Fibroblast of mammary gland (primary cell): ENCODE measurements at places on chromosomes 7 and 10.

DNA sequence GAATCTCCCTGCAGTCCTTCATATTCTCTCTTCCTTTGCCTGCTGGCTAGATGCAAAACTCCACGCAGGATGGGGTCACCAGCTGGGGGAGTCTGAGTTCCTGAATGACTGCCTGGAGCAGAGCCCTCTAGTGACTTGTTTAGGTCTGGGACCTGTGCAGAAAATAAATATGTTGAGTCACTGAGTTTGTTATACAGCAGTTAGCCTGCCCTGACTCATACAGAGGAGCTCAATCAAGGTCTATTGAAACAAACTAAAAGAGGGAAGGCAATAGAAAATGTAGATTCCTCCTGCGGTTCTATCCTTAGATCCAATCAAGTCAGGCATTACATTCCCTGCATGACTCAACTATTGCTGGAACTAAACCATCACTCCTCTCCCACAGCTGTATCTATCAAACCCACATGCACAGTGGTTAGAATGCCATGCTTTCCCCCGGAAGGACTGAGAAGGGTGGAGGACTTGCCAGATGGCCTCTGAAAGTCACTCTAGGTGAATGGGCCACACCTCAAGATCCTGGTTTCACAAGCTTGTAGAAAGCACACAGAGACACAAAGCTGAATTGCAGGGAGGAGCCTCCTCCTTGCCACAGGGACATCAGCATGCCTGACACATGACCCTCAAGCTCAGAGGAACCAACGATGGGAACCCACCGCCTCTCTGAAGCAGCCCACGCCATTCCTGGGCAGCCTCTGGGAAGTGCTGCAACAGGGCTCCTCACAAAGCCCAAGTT, 73.9 kb downstream of the SH3PXD2A start:
- DNase-seq = peak; percentile 99

DNA sequence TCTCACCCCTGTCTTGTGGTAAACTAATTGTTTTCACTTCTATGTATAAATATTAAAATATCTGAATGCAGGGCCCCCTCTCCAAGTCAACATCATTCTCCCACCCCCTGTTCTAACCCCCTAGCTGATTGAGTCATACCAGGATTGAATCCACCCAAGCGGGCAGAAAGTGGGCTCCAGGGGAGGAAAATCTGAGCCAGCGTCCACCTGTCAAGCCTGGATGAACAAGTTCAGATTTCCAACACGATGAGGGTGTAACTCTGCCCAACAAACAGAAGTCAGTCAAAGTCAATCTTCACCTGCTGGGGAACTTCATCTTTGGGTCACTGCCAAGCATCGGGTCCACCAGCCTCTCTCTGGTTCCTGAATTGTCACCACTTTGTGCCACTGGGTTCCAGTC, 162.9 kb upstream of the CELF2 start:
- no peak for DNase-seq

DNA sequence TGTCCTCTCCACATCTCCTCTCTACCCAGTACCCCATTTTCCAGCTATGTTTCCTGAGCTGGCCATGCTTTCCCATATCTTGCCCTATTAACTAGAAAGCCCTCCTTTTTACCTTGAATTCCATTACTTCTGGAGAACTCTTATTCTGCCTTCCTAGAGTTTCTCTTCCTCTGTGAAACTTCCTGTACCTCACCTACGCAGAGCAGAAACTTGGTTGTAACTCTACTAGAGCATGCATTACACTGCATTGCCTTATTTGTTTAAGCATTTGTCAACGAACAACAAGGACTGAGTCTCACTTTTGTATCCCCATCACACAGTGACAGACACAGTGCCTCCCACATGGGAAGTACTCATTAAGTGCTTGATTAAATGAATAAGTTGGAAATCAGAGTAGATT, 36.4 kb downstream of the VCL start:
- DNase-seq = no peak

GRCh38 chr7:55107946-55108345, 89.1 kb downstream of the EGFR start:
- DNase-seq = peak; percentile 55

DNA sequence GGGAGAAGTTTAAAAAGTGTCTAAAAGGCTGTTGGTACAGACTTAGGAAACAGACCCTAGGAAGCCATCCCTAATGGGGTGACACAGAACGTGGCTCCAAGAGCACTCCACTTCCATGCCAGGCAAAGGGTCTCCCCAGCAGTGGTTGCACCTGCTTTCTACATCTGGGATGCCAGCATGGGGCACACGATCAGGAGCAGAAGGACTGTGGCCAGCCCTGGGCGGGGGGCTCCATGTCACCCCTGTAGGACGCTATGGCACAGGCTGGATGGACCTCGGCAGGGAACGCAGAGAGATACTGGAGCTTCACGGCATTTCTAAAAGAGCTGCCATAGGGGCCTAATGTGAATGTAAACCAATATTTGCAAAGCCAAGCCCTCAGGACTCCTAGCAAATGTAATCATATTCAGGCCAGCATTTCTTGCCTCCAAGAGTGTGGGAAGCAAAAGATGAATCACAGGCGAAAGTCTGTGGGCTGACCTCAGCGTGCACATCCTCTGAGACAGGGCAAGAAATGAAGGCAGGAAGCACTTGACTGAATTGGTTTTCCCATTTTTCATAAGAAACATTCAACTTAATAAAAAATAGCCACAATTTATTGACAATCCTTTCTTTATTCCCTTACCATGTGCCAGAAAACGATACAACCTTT, 93.9 kb downstream of the ATXN7L1 start:
- peak; percentile 89 for DNase-seq

DNA sequence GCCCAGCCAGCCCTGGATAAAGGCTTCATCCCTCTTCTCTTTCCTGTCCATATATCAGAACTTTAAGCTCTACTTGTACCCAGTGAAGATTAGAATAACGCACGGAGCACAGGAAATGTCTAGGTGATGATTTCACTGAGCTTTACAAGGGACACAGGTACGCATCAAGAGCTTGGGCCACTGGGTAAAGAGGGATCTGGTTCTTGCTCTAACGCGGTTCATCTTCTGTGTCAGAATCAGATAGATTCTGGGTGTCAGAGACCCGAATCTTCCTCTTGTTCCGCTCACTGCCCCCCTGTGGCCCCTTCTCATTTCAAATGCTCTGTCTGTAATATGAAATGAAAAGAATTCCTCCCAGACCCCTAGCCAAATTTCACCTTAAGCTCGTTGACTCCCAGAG, 24.7 kb downstream of the IL2RA start:
- DNase-seq = no peak

- peak; percentile 95 for DNase-seq
Measured at GRCh38 chr10:89516149-89516832, 19.1 kb downstream of the SLC16A12 start.

DNA sequence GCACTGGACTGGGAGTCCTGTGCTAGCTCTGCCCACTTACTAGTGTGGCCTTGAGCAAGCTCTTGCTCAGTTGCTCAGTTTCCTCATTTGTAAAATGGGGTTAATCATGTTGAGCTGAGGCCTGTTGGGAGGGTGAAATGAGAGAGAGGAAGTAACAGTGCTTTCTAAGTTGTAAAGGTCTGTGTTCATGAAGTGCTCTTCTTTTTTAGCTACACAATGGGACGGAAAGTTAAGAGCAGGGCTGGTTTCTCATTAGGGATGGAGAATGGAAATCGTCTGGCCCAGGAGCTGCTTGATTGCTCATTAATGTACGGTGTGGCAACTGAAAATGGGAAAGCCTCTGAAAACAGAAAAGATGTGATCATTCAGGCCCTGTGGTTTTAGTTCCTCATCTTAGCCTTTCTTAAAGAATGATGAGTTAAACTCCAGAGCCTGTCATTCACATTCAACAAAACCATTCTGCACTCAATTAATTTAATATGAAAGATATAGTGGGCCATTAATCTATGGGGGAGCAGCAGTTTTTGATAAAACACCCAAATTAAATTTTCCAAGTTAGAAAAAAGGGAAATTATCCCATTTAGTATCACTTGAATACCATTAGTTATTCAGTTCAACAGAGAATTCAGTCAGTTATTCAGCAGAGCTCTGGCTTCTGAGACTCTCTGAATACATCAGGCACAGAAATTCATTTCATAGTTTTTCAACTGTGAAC, 60.5 kb downstream of the SH2D4B start:
- no peak for DNase-seq

DNA sequence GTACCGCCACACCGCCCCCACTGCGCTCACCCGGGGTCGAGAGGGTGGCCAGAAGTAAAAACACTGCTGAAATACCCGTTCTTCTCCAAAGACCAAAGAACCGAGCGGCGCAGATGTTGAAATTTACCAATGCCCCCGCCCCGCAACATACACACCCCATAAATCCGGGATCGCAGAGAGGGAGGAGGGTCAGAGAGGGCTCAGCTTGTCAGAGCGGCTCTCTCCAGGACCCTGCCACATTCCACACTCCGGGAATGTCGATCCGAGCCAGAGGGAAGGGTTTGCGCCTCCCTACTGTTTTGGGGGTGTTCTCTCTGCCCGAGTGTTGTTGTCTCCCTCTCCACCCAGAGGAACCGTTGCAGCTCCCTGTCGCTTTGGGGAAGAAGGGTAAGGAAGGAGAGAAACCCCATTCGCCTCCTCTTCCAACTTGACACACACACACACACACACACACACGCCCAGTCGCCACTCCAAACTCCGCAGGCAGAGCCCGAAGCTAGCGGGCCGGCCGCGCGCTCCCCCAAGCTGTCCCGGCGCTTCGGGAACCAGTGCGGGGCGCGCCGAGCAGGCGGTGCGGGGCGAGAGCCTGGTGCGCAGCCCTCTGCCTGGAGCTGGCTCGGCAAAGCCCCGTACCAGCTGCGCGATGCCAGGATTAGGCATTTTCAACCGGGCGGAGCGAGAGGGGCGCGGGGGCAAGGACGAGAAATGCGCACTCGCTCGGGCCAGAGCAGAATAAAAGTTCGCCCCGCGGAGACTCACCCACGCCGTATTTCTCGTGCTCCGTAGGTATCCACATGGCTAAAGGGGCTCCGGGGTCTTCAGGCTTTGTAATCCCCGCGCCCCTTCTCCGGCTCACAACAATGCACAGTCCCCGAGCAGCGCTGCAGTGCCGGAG, 609 bp downstream of the DOCK4 start:
- peak; percentile 67 for DNase-seq

DNA sequence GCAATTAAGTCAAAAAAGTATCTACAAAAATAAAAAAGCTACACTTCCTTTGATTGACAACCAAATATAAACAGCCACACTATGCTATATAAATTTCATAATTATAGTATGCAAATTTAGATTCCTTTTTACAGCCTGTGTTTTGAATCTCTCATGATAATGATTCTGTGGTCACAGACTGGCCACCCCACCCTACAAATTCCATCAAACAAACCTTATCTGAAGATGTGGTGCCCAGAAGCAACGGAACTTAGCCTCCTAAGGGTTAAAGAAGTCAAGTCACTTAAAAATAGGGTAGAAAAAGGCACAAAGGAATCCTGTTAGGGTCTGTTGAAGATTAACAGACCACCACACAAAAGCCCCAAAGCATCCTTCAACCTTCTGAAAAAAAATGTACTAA, 351.8 kb downstream of the INHBA start:
- no peak for DNase-seq

- no peak for DNase-seq
Measured at GRCh38 chr7:37366445-37366844, 82.2 kb downstream of the ELMO1 start.

DNA sequence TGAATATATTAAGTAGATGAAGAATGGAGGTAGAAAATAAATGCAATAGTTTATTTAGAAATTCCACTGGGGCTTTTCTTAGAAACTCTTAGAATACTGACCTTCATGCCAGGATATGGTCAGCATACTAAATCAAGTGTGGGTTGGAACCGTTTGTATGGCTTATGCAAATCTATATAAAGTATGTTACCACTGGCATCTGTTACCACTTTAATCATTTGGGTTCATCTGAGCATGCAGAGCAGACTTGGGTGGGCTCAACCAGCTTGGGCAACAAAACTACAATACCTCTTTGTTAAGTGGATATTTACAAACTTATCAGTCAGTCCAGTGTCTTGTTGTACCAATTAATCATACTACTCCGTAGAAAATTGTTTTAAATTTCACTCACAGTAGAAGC, 125.8 kb downstream of the CRPPA start:
- DNase-seq = peak; percentile 1

- no peak for DNase-seq
Measured at GRCh38 chr7:139875821-139876241, 46.8 kb downstream of the TBXAS1 start.

DNA sequence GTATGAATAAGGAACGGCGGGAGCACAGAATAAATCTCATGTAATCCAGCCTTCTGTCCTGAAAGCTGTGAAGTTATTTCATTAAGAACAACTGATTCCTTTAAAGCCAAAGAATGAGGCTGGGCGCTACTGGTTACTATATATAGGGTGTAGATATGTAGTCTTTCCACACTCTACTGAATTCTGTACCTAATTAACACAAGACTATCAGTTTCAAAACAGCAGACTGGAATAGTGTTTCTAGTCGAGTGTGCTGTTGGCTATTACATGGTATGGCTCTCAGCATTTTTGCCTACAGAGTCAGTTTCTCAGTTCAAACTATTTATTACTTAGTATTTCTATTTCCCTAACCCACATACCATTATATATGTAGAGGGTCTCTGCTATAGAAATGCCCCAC, 163.3 kb downstream of the THSD7A start:
- no peak for DNase-seq

DNA sequence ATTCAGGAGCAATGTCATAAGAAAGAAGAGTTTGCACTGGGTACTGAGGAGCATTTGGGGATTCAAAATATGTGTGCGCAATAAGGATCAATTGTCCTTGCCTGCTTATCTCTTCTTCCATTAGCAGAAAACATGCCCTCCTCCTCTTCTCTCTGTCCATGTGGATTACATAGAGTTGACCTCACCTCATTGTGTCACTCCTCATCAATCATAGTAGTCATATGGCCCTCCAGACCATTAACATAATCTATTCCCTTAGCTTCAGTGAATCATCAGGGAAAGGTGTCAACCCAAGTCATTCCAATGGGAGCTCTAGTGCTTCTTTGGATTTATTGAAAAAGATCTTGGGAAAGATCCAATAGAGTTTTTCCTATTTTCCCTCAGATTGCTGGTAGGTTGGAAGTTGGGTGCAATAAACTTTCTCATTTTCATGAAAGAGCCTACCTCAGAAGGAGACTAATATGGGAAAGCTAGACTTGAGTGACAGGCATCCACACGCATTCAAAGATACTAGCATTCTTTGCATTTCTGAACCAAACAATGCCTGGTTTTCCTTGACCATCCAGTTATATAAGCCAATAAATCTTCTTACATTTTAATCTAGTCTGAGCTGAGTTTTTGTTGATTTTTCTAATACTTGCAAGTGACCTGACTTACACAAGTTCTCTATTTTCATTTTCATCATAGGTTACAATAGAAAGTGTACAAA, 71.5 kb upstream of the FAM13C start:
- peak; percentile 50 for DNase-seq

GRCh38 chr10:63275094-63275493, 142.0 kb downstream of the NRBF2 start:
- no peak for DNase-seq
